Kidney capillary endothelial cell (primary cell): ENCODE measurements at places on chromosomes 5 and 9.

DNA sequence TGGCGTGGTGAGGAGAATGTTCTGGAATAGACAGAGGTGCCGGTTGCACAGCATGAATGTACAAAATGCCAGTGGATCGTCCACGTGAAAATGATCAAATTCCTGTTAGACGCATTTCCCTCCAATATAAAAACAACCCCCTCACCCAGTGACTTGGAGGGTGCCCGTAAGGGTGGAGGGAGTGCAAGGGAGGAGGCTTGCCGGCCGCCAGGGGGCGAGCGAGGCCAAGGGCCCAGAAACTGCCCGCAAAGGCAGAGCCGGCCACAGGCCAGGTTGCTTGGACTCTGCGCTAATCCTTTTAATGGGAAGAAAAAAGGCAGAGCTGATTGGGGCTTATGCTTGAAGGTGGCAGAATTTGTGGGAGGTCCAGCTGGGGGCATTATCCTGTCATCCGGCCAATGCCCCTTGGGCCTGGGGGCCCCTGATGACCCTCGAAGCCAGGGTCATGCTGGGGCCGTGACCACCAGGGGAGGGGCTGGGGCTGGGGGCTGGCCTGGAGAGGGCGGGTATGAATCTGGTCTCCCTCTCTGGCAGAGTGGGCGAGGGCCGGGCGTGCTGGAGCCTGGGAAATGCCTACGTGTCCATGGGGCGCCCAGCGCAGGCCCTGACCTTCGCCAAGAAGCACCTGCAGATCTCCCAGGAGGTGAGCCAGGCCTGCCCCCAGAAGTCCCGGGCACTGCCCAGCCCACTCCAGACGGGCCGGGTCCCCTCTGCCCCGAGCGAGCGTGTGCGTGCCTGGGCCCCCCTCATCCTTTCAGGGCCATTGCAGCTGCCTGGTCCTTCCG is 12.0 kb downstream of the GPSM1 start:
- DNase-seq: peak; percentile 58

DNA sequence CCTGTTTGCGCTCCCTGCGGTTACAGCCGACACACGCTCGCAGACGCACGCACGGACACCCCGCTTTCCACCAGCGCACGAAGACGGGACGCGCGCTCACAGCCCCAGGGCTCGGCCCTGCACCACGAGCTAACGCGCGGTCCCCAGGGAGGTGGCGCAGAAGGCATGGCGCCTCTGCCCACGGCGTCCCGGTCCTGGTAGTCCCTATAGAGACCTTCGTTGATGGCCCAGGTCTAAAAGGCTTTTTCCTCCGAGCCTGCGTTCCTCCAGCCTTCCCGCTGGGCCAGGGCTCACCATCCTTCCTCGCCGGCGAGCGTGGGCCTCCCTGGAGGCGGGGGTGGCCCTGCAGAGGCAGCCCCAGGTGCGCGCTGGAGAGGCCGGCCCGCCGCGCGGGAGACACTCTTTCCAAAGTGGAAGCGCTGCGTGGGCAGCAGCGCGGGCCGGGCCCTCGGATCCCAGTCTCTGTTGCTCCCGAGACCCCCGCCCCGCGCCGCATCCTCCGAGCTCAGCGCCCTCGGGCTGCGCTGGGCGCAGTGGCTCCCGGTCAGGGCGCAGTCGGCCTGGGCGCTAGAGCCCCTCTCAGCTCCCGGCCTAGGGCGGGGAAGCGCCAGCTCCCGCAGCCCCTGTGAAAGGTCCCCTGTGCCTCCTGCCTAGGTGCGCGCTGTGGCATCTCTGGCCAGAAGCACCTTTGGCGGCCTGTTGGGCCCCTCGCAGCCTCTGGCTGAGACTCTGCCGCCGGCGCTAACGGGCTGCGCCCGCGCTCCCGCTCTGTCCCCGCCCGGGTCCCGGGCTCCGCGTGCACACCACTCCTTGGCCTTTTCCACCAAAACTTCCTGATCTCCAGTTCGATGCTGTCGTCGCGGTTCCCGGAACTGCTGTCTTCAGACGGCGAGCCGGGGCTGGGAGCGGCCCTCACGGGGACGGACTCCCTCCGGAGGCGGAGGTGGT is 31.9 kb upstream of the FANCC start:
- no peak for DNase-seq

DNA sequence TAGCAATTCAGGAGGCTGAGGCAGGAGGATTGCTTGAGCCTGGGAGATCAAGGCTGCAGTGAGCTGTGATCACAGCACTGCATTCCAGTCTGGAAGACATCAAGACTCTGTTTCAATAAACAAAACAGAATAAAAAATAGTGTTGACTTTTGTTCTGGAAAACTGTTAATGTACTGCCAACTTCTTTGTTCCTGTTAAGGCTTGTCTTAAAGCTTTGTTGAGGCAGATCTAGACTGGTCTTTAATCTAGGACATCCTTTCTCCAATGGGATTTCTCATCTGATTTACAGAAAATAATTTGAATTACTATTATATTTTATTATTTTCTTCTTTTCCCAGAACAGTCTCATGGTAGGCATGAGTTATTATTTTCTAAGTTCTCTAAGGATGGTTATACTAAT is 26.0 kb downstream of the BDP1 start:
- no peak for DNase-seq

DNA sequence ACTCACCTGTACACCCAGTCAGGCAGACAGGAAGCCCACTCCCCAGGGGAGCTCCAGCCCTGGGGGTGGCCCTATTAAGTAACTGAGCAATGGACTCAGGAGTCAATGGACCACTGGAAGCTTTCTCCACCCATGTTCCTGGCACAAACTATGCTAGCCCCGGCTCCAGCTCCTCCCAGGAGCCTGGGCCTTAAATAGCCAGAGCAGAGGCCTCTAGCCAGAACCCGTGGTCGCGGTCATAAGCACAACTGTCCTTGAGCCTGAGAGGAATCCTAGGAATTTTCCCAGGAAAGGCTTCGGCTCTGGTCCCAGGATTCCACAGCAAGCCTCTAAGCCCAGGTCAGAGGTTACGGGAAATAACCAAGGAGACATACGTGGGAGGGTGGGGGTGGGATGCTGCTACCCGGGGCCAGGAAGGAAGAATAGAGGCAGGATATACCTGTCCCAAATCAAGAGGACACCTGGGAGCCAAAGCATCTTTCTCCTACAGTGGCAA is 5.5 kb downstream of the SEPTIN8 start:
- no peak for DNase-seq

DNA sequence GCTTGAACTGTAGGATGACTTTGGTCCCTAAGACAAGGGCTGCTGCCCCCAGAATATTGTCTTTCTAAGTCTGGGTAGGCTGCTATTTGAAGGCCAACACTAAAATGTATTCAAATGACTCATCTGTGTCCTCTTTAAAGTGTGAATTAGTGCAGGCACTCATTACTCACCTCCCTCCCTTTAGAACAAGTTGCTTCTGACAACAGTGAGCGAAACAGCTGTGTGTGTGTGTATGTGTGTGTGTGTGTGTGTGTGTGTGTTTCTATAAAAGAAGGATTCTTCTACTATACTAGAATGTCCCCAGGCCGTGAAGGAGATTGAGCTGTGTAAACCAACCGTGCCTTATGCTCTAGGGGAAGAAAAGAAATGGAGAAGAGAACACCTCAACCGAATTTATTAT is 1337.2 kb downstream of the PTPRD start:
- DNase-seq: no peak

GRCh38 chr5:154087260-154087659 is 48.5 kb downstream of the MFAP3 start:
- no peak for DNase-seq

- no peak for DNase-seq
These were observed 48.4 kb downstream of the GALNT10 start for GRCh38 chr5:154238776-154239481.

DNA sequence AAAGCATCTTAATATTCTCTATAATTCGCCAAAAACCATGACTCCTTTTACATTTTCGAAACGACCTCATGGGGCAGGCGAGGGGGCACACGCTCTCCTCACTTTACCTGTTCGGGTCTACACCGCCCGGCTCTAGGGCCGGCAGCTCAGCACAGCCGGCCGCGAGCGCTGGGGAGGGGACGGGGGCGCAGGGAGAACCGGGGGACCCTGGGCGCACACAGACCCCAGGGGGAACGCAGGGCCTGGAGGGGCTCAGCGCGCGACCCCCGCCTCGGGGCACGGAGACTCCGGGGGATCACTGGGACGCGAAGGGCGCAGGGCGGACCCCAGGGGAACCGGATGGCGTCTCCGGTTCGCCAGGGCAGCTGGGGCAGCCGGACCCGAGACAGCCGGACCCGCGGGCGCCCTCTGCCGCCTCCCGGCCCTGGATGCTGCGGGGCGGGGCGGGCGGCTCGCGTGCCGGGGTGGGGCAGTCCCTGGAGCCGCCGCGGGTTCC is at the start of gene AHRR:
TSS of gene AHRR (plus strand) at position 485 of the 496 bp plus-strand sequence. CDS start 22,189 bp downstream, outside the sequence.
- DNase-seq: peak; percentile 51

GRCh38 chr9:13718539-13718938 is 439.0 kb upstream of the MPDZ start:
- DNase-seq: no peak

- DNase-seq: no peak
These were observed 70.7 kb upstream of the RANBP6 start for GRCh38 chr9:6086006-6086655.

DNA sequence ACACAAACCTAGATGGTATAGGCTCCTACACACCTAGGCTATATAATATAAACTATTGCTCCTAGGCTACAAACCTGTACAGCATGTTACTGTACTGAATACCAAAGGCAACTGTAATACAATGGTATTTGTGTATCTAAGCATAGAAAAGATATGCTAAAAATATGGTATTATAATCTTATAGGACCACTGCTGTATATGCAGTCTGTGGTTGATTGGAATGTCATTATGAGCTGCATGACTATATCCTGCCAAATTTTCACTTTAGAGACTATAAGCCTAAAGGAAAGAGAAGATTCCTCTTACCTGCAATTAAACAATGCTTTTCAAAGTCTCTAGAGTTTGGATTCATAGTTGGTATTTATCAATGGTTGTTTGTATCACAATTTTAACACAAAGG is 24.7 kb upstream of the ACOT12 start:
- DNase-seq: no peak

DNA sequence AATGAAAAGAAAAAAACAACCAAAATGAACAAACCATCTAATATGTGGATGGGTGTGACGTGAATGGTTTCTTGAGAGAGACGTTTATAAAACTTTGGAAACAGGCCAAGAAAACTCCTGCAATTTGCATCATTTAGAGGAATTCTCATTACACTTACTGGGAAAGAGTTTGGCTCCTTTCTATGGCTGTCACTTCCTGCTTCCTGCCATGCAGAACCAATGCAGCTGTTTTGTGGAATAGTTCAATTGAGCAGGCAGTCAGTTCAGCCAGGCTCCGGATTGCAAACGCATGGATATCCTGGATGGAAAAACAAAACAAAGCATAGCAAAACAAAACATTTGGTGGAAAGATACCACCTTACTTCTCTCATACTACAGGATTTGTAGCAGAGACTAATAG is 36.6 kb downstream of the FAM114A2 start:
- peak; percentile 87 for DNase-seq

DNA sequence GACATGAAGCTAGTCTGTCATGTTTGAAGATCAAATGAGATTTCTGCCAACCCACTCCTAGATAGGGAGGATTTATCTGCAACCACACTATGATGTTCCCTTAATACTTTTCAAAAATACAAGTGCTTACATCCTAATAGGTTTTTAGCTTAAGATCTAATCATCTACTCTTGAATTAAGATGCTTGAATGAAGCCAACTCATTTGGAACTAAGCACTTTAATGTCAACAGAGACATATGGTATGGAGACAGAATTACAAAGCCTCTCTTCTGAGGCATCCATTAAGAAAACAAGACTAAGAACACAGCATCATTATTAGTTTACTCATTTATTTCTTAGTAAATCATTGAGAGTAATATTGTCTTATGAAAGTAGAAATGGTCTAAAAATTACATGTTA is 139.3 kb upstream of the NFIB start:
- DNase-seq: no peak

- DNase-seq: peak; percentile 71
These were observed 10.7 kb downstream of the LYSMD3 start for GRCh38 chr5:90518661-90519060.

GRCh38 chr9:123176949-123177348 is 91.4 kb downstream of the STRBP start:
- no peak for DNase-seq

- no peak for DNase-seq
These were observed 31.2 kb downstream of the KCNMB1 start for GRCh38 chr5:170357955-170358444.

DNA sequence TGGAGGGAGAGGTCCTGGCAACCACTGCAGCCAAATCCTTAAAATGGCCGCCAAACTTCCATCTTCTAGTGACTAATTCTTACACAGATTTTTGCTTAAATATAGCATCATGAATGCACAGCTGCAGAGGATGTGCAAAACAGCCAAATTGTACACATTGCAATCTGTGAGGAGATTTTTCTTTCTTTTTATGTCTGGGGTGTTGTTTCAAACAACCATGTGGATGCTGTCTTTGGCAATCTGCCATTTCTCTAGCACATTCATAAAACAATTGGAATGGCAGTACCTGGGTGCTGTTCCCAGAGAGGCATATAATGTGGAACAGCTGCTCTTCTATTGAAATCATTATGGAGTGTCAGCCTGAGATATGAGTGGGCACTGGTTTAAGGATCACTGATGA is 1082.9 kb upstream of the SEMA6A start:
- no peak for DNase-seq

DNA sequence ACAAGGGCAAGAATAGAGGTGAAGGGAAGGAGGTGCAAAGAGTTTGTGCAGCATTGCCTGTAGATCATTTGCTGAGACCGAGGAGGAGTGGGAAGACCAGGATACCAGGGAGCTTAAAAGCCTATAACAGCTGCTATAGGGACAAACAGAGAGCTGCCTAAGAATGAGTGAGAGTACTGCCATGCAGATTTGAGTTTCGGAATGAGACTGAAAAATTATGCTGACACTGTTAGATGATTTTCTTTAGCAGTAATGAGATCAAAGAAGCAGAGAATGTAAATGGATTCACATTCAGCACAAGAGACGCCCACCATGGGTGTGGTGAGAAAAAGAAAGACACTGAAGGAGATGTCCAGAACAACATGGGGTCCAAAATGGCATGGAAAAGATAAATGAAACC is 69.7 kb downstream of the EPB41L4A start:
- no peak for DNase-seq

- no peak for DNase-seq
These were observed 15.0 kb downstream of the GALNT10 start for GRCh38 chr5:154205441-154206117.

- peak; percentile 62 for DNase-seq
These were observed 1.0 kb upstream of the MEF2C start for GRCh38 chr5:88883836-88884607.

- DNase-seq: no peak
These were observed 139.6 kb downstream of the SPATA31D1 start for GRCh38 chr9:82128011-82128696.
